ENCODE measurements at places on chromosomes 3 and 15.
A peak's percentile ranks its signal among the peaks of the same experiment; 100 is the strongest.

DNA sequence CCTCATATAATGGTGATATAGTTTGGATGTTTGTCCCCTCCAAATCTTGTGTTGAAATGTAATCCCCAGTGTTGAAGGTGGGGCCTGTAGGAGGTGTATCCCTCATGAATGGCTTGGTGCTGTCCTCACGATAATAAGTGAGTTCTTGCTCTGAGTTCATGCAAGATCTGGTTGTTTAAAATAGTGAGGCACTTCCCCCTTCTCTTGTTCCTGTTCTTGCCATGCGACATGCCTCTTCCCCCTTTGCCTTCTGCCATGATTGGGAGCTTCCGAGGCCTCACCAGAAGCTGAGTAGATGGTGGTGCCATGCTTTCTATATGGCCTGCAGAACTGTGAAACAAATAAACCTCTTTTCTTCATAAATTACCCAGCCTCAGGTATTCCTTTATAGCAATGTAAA, 39.2 kb downstream of the REC114 start:
- no peak for DNase-seq

GRCh38 chr3:25817638-25818037, 27.7 kb downstream of the OXSM start:
- DNase-seq, result no peak

GRCh38 chr3:187287256-187287655, 4.3 kb downstream of the MASP1 start:
- no peak for DNase-seq

DNA sequence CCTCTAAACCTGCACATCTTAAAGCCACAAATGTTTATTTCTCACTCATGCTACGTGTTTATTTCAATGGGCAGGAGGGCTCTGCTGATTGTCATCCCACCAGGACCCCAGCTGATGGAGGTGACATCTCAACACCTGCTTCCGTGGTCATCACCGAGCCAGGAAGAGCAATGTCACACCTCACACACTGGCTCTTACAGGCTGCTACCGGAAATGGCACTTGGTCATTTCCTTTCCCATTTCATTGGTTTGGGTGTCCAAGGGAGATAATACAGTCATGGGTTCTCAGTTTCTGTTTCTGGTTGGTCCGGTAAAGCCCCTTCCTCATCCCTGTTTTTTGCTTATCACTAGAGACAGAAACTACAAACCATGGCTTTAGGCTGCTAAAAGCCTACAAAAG, 41.9 kb downstream of the ABHD2 start:
- DNase-seq, result no peak

- DNase-seq, result no peak
These were observed 291.5 kb upstream of the ARHGEF26 start for GRCh38 chr3:153829606-153830170.

- peak; percentile 75 for DNase-seq
These were observed 90.0 kb downstream of the GAP43 start for GRCh38 chr3:115713284-115713683.

DNA sequence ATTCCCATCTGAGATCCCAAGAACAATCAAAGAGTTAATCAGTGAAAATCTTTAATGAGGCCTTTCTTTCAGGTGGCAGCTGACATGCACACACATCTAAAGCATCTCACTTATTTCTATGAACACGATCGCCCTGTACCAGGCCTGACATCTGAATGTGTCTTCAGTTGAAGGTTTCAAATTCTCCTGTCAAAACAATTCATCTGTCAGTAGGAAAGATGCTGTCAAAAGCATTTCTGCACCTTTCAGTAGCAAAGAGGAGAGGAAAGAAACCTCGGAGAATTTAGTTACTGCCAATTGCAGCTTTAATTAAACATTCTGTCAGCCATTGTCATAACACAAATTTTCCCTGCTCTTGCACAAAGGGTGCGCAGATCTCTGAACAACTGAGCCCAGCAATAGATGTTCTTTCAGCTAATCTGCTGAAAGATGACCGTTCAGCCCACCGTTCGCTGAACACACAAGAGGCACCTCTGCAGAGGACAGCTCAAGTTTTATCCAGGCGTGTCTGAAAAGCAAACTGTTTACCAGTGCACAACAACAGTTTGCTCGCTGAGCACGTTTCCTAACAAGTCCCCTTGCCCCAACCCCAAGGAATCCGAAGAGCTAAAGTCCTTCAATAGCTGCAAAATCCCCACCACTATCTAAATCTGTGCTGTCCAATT, 34.1 kb downstream of the LRIG1 start:
- DNase-seq, result peak; percentile 16
